ENCODE measurements at places on chromosomes 12 and 14.

- no peak for ATAC-seq
Observed at GRCh38 chr12:117671734-117672133, 297.1 kb downstream of the KSR2 start.

- no peak for ATAC-seq
Observed at GRCh38 chr12:54133772-54134375, 54.9 kb downstream of the SMUG1 start.

- no peak for ATAC-seq
Observed at GRCh38 chr14:94157197-94157596, 16.9 kb upstream of the PPP4R4 start.

DNA sequence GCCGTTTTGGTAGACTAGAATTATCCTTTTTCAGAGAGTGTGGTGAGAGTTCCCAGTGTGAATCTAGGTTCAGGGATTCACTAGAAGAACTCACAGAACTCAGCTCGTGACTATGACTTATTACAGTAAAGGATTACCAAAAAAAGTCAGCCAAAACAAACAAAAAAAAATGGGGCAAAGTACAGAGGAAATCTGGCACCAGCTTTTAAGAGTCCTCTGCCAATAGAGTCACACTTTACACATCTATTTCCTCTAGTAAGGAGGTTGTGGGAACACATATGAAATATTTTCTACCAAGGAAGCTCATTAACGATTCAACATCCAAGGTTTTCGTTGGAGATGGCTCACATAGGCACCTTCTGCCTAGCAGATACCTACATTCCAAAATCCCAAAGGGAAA is 28.2 kb downstream of the TSPAN19 start:
- ATAC-seq = no peak

GRCh38 chr14:28756884-28757570 is 9.6 kb upstream of the FOXG1 start:
- no peak for ATAC-seq

DNA sequence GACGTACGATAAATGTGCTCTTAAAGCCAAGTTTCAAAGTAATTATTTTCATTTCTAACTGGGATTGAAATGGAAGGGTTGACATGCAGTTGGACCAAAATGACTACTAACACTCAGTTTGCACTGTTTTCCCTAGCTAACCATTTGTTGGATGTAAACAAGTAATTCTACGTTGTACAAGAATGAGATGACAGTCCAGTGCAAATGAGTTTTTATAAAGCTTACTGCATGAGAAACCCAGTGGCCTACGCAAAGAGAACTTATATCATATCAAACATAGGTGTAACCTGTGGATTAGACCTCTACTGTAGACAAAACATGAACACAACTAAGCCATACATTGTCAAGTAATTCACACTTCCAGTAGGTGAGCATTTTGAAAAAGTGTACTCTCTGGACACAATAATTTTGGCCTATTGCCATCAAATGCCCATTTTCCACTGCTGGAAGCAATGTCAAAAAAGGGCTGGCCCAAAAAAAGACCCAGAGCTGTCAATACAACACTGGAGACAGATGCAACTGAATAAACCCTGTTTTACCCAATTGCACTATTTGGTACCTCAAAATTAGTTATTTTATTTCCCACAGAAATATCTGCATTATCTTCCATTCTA is 12.8 kb downstream of the SLC38A2 start:
- ATAC-seq = no peak

- ATAC-seq = no peak
Observed at GRCh38 chr12:57340104-57340503, 89.1 kb upstream of the STAC3 start.

GRCh38 chr14:63045612-63046320 is 508 bp upstream of the KCNH5 start:
- peak; percentile 29 for ATAC-seq

- ATAC-seq = no peak
Observed at GRCh38 chr12:131194166-131194565, 240.5 kb downstream of the ADGRD1 start.

- peak; percentile 35 for ATAC-seq
Observed at GRCh38 chr14:75343911-75344310, 65.3 kb downstream of the FOS start.

DNA sequence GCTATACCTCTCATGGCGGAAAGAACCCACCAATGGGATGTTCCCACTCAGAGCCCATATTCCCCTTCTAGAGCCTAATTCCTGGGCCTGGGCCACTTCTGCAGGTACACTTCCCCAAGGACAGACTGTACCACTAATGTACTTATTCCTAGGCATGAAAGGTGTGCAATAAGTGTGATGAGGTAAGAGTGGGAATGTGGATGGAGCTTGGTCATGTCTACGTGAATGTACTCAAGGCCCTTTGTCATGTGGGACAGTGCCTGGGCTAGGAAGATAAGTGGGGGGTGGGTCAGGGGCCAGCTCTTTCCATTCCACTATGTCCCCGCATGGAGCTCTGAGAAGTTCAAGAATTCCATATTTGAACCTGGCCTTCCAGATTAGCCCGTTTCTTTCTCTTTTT is 63.4 kb upstream of the FUT8 start:
- ATAC-seq = no peak

- ATAC-seq = no peak
Observed at GRCh38 chr14:93033983-93034670, 81.6 kb downstream of the ITPK1 start.

- no peak for ATAC-seq
Observed at GRCh38 chr12:58588770-58589169, 331.5 kb downstream of the LRIG3 start.

- ATAC-seq = no peak
Observed at GRCh38 chr12:42638697-42639096, 49.2 kb upstream of the PRICKLE1 start.

GRCh38 chr12:98424726-98425401 is 90.5 kb upstream of the TMPO start:
- peak; percentile 63 for ATAC-seq

DNA sequence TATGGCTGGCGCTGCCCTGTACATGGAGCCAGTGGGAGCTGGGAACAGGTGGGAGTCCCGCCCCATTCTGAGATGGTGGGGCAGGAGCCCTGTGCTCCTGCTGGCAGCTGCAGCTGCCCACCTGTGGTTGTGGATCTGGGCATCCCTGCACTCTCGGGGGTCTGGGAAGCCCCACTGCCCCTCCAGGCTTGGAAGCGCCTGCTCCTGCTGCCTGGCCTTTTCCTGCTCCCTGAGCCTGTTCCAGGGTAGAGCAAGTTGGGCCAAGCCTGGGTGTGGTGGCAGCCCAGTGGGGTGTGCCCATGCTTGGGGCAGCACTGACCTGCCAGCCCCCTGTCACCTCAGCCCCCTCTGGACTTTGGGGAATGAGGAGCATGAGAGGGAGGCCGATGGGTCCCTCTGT is 104.0 kb downstream of the MNAT1 start:
- ATAC-seq = no peak

DNA sequence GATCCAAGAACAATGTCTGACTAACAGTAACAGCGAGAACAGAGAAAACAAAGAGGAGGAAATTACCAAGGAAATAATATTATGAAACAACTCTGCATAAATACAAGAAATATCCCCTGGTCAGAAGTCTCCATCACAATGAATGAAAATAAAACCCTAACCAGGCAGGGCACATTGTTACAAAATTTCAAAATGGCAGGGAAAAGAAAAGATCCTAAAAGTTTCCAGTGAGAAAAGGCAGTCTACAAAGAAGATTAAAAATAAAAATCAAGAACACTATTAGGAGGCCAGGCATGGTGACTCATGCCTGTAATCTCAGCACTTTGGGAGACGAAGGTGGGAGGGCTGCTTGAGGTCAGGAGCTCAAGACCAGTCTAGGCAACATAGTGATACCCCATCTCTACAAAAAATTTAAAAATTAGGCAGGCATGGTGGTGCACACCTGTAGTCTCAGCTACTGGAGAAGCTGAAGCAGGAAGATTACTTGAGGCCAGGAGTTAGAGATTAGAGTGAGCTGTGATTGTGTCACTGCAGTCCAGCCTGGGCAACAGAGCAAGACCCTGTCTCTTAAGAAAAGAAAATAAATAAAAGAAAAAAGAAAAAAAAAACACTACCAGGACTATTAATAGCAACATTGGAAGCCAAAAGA is 47.8 kb downstream of the FERMT2 start:
- peak; percentile 35 for ATAC-seq

DNA sequence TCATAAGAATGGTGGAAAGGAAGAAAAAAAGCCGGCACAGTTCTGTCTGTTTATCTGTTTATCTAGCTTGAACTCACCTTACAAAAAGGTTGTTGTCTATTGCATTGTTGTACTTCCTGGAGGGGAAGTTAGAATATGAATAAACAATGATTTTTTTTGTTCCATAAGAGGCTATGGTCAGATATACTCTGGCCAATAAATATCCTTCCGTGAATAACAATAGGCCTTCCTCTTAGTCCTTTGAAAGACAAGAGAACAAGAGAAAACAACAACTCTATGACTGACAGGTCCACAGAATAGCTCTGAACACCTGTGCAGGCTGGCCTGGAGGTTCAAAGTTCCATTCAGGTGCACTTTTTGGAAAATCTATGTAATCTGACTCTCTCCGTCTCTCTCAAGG is 192.8 kb upstream of the KRR1 start:
- ATAC-seq = no peak

GRCh38 chr12:110007881-110008280 is 8.7 kb downstream of the ANKRD13A start:
- ATAC-seq = no peak

GRCh38 chr14:103699261-103699661 is 16.0 kb downstream of the XRCC3 start:
- no peak for ATAC-seq

DNA sequence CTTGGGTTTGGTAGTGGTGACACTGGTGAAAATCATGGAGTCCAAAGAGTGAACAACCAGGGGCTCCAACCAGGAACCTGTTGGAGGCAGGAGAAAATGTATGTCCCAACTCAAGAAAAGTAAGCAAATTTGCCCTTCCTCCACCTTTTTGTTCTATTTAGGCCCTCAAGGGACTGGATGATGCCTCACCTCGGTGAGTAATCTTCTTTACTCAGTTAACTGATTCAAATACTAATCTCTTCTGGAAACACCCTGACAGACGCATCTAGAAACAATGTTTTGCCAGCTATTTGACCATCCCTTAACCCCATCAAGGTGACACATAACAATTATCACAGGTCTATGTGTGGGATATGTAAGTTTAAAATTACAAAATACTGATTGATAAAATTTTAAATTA is 272.4 kb upstream of the FOXG1 start:
- no peak for ATAC-seq

DNA sequence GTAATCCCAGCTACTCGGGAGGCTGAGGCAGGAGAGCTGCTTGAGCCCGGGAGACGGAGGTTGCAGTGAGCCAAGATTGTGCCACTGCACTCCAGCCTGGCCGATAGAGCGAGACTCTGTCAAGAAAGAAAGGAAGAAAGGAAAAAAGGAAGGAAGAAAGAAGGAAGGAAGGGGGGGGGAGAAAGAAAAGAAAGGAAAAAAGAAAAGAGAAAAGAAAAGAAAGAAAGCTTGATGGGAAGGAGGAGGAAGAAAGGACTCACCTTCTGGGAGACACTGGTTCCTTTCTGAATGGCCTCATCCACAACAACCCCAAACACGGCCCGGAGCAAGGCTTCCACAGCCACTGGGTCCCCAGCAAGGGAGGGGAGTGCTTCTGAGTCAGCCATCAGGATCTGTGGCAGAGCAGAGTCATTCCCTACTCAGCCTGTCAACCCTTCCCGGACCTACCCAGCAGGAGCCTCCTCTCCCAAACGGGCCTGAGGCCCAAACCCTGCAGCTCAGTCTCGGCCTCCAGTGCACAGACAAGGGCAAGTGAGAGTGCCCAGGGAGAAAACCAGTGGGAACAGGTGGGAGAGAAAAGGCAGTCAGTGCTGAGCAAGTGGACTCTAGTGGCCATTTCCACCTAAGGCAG is 7.3 kb upstream of the ZNF740 start:
- ATAC-seq = no peak

GRCh38 chr12:115313929-115314328 is 630.0 kb upstream of the TBX3 start:
- ATAC-seq = no peak
